CD4-positive, alpha-beta memory T cell (primary cell): ENCODE measurements at places on chromosomes 13 and 19. TPM values are rescaled to one million over a fixed set of nuclear protein-coding genes. Genes with fewer than 3 reads are reported as not detected.

- no peak for DNase-seq
Observed at GRCh38 chr19:54477650-54478049, 4.6 kb upstream of the CDC42EP5 start.

DNA sequence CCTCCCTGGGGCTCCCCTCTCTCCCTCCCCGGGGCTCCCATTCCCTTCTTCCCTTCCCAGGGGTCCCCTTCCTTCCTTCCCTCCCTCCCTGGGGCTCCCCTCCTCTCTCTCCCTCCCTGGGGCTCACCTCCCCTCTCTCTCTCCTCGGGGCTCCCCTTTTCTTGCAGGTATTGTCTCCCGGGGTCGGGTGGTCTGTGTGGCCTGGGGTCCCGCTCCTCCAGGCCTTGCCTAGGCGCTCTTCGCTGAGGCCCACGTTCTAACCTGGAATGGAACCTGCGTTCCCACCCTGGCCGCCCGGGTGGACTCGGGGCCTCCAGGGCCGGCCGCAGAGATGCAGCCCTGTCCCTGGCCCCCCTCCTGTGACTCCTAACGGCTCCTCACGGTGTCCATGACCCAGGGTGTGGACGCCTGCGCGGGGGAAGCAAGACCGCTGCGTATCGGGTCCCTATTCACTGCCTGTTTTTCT, 940 bp upstream of the DCUN1D2 start:
- no peak for DNase-seq

DNA sequence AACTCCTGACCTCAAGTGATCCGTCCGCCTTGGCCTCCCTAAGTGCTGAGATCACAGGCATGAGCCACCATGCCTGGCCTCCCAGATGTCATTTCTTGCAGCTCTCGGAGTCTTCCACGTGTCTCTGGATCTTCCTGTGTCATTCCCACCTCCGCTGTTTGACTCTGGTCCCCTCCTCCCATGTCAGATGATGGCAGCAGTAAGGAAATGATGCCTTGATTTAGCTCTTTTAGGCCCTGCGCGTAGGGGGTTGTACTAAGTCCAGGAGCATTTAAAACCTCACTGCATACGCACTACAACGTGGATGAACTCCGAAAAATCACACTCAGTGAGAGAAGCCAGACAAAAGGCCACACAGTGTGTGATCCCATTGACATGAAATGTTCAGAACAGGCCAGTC, 113.1 kb downstream of the GNG7 start:
- no peak for DNase-seq

- no peak for DNase-seq
Observed at GRCh38 chr13:73870036-73870741, 264.0 kb downstream of the KLF12 start.

DNA sequence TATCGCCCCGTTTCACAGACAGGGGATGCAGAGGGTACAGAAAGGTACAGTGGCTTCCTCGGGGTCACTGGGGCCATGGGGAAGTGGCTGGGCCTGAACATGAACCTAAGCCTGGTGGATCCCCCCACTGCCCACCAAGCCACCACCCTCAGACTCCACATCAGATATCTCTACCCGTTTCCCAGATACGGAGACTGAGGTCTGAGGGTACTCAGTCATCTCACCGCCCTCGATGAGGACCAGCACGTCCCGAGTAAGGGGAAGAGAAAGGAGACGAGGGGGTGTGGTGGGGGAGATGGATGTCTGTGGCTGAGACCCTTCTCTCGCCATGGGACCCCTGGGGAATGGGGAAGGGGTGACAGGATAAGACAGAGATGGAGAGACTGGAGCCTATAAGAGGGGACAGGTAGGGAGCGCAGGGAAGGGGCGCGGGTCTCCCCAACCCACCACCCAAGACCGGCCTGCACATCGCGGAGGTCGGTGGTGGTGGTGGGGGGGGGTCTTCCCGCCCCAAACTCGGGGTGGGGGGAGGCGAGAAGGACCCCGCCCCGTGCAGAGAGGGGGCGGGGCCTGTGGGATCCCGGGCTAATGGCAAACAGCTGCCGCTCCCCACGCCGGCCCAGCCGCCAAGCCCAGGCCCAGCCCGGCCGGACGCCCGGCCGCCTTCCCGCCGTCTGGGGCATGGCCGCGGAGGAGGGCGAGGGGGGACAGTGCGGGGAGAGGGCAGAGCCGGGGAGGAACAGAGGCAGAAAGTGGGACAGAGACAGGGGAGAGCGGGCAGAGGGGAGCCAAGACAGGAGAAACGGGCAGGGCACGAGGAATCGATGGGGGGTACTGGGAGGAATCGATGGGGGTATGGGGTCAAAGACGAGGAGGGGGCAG, 698 bp downstream of the KANK2 start:
- DNase-seq = no peak

DNA sequence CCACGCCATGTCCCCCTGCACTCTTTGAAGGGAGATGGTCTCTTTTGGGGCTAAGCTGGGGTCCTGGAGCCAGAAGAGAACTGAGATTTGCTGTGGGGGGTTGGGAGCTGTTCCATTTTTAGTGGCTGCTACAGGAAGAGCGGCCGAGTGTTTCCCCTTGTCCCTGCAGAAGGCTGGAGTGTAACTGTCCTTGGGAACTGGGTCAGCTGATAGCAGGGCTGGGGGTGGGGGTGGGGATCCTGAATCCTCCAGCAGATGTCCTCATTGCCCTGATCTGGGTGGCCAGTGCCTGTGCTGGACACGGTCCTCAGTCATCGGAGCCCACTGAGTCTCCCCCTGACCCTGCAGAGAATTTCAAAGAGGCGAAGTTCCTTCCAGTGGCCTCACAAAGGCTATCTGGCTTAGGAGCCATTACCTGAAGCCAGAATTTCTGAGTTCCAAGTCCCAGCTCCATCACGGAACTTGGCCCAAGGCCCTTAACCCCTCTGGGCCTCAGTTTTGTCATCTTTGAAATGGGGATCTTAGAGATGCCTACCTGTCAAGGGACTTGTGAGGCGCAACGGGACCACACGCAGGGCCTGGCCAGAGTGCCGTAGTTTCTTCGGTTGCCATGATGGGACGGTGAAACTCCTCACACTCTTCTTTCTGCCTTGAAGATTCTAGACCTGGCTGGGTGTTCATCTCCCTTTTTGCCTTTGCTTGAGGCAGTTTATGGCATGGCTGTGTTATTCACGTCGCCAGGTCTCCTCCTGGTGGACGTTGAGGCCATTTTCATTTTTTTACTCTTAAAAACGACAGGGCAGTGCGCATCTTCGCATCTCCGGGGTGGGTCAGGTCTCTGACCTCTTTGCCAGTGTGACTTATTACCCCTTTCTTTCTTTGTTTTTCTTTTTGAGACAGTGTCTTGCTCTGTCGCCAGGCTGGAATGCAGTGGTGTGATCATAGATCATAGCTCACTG, 51.9 kb downstream of the DNM2 start:
- DNase-seq = no peak

DNA sequence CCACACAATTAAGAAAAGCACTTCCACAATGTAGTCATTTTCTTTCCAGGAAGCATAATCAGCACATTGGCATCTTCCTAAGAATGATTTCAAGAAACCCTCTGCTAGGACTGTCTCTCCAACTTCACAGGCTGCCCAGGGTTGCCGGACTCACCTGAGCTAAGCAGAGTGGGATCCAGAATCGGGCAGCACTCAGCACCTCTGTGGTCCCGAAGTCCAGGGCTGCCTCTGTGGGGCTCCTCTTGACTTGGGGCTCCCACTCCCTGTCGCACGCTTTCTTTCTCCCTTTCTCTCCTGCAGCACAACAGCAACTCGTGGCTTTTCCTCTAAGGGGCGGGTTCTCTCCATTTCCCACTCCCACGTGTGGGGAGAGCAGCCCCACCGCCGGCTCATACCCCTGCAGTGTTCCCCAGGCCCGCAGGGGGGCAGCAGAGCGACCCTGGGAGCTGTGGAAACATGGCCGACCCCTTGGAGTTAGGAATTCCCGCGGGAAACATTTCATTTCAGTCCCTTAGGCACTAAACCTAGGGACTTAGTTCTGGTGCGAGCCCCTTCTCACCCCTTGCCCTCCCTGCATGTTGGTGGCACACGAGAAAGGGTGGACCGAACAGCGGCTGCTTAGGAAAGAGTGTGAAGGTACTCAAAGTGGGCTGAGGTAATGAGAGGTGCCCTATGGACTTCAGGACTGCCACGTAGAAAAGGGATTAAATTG, at the start of gene TMEM272:
TSS of gene TMEM272 (minus strand) at position 316 of the 712 bp plus-strand sequence. CDS start 6,647 bp downstream, outside the sequence.
- no peak for DNase-seq

DNA sequence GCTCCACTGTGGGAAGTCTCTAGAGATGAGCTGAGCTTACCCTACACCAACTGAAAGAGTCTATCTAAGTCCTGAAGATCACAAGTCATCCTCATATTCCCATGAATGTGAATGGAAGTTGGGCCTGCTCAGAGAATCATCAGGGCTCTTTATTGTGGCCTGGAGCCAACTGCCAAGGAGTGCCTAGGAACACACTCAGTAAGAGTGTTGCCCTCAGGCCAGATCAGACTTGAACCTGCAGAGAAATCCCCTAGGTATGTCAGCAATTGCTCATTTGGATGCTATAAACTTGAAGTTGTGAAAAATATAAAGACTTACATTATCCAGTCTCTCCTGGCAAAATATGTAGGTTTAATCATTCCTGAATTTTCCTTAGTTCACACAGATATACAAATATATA, 1070.2 kb downstream of the EFNB2 start:
- no peak for DNase-seq

DNA sequence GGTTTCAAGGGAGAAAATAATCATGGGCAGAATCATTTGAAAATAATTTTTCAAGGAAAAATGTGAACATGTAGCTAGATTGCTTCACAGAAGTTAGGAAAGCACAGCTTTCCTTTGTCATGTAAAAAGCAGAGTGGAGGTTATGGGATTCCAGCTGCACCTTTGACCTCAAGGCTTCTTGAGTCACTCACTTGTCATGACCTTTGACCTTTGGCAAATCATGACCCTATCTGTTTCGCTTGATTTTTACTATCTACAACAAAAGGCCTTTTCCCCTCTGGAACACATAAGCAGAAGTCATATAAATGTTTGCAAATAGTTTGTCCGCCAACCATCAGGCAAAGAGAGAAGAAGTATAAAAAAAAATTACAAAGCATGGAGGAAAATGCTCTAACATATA, 210.7 kb upstream of the MIR17HG start:
- DNase-seq = no peak

SRRM5 gene
- 0.83 TPM for total RNA-seq

PABPC3 gene
- total RNA-seq = 1.2 TPM
